ENCODE measurements at places on chromosomes 5 and 9.
A peak's percentile ranks its signal among the peaks of the same experiment; 100 is the strongest.

DNA sequence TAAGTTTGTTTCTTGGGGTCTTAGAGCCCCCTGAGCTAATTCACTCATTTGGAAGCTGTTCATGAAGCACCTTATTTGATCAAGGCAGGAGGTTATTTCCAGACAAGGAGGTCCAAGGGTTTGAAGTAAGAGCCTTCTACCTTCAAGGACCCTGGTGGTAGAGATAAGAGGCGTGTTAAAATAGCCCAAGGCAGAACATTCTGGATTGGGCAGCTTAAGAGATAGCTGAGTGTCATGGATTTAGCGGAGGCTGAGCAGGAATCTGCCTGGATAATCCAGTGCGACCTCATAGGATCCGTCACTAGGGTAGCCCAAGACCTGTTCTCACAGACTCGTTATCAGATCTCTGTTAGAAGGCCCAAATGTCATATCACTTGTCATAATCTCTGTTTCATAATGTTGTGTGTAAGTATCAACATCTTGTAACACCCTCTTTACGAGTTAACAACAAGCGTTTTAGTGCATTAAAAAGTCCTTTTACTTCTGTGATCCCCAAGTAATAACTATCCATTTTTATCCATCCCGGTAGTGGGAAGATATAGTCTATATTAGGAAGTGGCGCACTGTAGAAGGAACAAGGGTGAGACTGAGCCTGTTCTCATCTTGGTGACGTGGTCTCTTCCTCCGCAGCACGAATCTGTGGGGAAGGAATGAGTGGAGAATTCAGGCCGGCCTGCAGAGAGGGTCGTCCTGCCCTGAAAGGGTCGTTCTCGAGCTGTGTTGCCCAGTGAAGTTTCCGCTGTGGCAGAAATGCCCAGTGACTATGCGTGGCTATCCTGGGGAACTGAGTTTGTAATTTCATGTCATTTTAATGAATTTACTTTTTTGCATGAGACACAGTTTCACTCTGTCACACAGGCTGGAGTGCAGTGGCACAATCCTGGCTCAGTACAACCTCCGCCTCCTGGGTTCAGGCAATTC is 28.8 kb downstream of the SLC25A25 start:
- DNase-seq = peak; percentile 20

- no peak for DNase-seq
Observed at GRCh38 chr5:149681922-149682321, 48.2 kb upstream of the PPARGC1B start.

DNA sequence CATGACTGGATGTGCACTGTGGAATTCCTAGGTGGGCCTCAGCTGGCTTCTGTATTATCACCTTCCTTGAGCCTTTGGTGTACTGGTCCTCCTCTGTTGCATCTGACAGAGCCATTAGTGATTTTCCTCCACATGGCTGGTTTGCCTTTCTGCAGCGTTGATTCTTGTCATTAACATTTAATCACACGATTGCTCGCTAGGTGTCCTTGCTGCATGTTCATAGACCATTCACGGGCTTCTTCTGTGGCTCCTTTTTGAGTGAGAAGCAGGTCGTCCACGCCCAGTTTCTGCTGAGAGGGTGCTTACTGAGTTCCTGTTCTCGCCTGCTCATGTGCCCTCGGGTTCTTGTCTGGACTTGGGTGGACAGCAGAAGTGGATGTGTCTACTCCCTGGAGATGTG is 29.3 kb downstream of the ADAMTS16 start:
- no peak for DNase-seq

DNA sequence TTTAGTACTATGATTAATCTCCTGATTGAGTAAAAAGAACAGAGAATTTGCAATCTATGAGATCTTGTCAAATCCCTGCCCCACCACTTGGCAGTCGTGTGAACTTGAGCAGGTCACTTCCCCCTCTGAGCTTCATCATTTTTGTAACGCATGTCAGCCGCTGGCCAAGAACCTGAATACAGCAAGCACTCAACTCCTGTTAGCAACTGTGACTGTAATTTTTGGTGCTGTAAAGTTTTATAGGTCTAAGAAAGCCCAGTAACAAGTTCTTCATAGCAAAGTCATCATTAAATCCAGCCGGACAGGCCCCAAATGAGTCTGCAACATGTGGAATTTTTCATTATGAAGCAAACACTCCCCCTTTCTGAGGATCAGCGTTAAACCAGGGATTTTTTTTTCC is 49.4 kb downstream of the DRD1 start:
- DNase-seq = no peak

- peak; percentile 20 for DNase-seq
Observed at GRCh38 chr5:172490514-172491461, 36.5 kb upstream of the SH3PXD2B start.

DNA sequence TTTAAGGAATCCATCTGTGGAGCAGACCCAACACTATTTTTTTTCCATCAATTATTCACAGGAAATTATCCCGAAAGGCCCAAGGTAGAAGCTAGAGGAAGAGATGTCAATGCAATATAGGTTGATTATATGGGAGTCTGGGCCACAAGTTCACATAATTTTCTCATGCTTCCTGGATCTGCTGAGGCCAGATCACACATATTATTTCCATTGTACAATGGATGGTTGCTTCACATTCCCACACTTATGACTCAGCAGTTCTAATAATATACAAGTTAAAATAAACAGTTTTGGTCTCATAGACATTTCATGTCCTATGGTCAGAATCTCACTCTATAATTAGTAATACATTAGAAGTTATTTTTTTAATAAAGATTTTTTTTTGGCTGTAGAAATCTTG is 66.0 kb upstream of the PTPRD start:
- no peak for DNase-seq

DNA sequence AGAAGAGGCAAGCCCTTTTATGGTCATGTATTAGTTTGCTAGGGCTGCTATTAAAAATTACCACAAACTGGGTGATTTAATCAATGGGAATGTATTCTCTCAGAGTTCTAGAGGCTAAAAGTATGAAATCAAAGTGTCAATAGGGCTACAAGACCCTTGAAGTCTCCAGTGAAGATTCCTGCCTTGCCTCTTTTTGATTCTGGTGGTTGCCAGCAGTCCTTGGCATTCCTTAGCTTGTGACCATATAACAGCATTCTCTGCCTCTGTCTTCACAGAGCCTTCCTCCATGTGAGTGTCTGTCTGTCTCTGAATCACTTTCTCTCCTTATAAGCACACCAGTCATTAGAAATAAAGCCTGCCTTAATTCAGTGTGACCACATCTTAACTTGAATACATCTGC is 282.7 kb downstream of the KCNN2 start:
- no peak for DNase-seq

GRCh38 chr9:105850852-105851500 is 156.6 kb downstream of the TMEM38B start:
- DNase-seq = no peak

GRCh38 chr5:136080113-136080482 is 51.3 kb downstream of the TGFBI start:
- DNase-seq = no peak

DNA sequence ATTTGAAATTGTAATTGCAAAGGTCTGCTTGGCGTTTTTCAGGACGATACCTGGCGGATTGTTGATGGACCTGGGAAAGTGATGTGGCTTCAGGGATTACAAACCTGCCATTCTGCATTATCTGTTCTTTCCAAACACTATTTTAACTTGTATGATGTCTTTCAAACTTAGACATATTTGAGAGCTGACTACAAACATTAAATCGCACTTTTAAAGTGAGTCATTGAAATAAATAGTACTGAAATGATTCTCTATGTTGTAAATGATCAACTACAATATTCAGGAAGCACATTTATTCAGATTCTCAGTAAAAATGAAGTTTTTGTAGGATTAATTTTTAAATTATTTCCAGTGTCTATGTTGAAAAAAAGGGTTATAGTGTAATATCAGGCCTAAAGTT is 32.3 kb upstream of the TMEM171 start:
- no peak for DNase-seq

- DNase-seq = no peak
Observed at GRCh38 chr5:44869928-44870327, 61.2 kb downstream of the MRPS30 start.

- no peak for DNase-seq
Observed at GRCh38 chr5:21661184-21661583, 1192.0 kb downstream of the CDH12 start.

- DNase-seq = no peak
Observed at GRCh38 chr9:70228118-70228517, 30.7 kb upstream of the SMC5 start.

DNA sequence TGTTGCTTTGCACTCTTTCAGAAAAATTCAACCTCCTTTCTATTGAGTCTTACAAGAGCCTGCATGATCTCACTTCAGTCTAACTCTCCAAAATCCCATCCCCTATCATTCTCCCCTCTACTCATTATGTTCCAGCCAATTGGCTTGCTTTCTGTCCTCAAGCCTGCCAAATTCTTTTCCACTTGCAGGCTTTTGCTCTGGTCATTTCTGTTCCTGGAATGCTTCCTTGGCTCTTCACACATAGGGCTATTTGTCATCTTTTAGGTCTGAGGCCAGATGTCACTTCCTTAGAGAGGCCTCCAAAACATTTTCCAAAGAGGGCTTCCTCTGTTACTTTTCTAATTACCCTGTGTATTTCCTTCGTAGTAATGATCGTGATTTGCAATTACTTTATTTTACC is 11.8 kb upstream of the CHD1 start:
- no peak for DNase-seq

GRCh38 chr9:4494332-4494731 is 4.1 kb downstream of the SLC1A1 start:
- DNase-seq = no peak

GRCh38 chr9:94719878-94720277 is 6.6 kb upstream of the AOPEP start:
- DNase-seq = no peak

GRCh38 chr9:16996901-16997491 is 126.5 kb upstream of the BNC2 start:
- DNase-seq = no peak

DNA sequence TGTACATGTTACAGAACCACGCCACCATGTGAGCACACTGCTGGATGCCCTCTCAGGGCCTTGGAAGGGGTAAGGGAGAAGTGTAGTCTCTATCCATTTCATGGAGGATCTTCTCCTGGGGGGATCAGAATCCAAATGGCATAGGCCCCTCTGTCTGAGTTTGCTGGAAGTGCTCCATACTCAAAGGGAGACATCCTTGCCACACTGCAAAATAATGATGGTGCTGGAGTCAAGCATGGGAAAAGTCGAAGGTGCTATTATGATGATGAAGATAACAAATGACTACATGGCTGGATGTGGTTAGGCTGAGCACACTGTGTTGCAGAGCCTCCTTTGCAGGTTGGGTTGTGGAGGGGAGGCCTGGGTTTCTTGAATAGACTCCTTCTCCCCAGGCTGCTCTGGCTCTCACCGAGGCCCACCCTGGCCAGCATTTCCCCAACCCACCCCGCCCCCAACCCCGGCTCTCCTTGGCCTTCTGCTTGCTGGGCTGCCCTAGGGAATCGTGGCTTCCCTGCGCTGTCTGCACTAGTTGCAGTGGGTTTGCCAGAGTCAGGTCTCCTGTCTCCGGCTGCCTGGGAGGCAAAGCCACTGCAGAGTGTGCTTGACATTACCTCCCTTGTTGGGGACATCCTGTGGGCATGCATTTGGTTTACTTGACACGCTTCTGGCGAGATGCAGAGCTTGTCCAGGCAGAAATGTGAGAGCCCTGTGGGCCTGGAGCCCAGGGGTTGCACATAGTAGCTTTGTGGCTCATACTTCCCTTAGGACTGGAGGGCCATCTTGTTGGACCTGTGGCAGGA is 3.0 kb downstream of the MVB12B start:
- no peak for DNase-seq

GRCh38 chr9:137313326-137313936 is 11.4 kb upstream of the NRARP start:
- no peak for DNase-seq

DNA sequence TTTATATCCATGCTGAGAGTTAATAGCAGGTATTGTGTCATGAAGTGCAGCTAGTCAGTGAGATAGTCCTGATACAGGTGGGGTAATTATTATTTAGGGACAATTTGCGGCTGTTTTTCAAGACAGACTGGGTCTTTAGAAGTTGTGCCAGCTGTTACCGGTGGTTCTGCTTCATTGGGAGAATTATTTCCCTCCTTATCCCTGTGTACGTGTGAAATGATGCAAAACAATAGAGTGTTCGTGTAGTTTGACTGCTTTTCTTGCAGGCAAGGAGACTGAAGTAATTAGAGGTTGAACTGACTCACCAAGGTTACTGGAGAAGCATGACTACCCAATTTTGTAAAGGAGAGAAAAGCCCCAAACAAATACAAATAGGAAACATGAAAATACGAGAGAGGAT is 101.7 kb downstream of the ARRDC3 start:
- DNase-seq = no peak

DNA sequence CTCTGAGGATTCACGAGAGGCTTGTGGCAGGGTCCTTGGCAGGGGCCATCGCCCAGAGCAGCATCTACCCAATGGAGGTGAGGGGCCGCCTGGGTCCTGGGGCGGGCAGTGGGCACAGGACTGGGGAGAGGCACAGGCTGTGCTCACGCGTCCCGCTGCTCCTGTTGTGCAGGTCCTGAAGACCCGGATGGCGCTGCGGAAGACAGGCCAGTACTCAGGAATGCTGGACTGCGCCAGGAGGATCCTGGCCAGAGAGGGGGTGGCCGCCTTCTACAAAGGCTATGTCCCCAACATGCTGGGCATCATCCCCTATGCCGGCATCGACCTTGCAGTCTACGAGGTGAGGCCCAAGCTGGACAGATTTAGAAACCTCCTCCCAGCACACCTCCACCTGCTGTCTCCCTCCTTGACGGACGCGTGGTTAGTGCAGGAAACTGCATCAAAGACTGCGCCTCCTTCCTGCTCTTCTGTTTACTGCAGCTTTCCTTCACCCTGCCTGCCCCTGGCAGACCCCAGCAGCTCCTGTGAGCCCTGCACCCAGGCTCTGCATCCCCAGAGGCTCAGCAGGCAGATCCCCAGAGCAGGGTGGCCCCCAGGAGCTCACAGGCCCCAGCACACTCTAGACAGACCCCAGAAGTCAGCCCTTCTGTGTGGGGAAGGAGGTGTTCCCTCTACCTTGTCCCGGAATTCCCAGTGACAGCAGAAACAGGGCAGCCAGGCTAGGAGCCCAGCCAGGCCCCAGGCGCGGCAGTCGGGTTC is 21.2 kb downstream of the PTGES2 start:
- DNase-seq = no peak

DNA sequence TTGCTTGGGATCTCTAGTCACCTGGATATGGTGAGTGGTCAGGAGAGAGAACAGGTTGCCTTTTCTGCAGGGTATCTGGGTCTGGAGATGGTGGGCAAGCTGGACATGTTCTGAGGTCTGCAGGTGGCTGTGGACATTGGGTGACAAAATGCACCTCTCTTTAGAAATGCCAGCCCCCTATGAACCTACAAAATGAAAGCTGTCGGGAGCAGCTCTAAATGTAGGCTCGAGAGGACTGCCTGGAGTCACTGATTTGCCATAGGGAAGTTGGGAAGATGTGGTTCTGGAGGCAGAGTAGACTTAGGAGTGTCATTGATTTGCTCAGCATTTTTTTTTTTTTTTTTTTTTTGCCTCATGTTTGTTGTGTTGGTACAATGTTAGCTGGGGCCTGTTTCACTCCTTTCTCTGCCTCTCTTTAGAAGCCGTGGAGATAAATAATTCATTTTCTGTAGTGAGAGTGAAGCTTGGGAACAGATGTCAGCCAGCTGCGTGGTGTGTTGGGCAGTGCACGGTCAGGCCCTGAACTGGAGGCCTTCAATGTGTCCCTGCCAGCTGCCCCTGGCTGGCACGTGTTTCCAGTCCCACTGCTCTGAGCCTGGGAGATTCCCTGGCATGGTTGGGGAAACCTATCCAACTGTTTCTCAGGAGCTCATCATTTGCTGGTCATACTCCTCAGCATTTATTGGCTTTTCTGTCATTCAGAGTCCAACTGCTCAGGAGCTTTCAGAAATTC is 5.4 kb downstream of the RGS3 start:
- DNase-seq = peak; percentile 47
